Posterior cingulate gyrus (tissue), 11 donors: ENCODE measurements at places on chromosomes 3 and 15.

GRCh38 chr3:123733341-123733740 is 148.5 kb upstream of the HACD2 start:
- DNase-seq: no peak

DNA sequence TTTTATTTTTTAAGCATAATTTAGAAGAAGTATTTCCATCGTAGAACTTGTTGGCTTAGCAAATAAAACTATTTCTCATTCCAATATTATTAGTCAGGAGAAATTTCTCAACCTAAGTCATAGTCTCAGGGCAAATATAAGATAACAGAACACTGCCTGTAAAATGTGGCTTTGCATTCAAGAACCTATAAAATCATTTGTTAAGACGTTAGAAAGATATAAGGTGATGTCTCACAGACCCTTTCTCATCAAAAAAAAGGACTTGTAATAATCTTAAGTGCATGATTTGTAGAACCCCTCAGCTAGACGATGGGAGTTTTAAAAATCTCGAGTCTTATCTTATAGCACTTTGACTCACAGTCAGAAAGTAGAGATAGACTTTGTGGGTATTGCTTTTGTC is 314.7 kb upstream of the CFAP20DC start:
- no peak for DNase-seq

- peak; percentile 60 for DNase-seq
Observed at GRCh38 chr3:17077606-17078005, 192.9 kb downstream of the PLCL2 start.

GRCh38 chr3:45092132-45093031 is 53.8 kb downstream of the CDCP1 start:
- DNase-seq: no peak

GRCh38 chr3:186073641-186074040 is 35.2 kb downstream of the ETV5 start:
- no peak for DNase-seq

- DNase-seq: no peak
Observed at GRCh38 chr15:56996093-56996492, 77.6 kb downstream of the TCF12 start.

- DNase-seq: peak; percentile 61
Observed at GRCh38 chr3:27712136-27713077, 9.7 kb downstream of the EOMES start.

DNA sequence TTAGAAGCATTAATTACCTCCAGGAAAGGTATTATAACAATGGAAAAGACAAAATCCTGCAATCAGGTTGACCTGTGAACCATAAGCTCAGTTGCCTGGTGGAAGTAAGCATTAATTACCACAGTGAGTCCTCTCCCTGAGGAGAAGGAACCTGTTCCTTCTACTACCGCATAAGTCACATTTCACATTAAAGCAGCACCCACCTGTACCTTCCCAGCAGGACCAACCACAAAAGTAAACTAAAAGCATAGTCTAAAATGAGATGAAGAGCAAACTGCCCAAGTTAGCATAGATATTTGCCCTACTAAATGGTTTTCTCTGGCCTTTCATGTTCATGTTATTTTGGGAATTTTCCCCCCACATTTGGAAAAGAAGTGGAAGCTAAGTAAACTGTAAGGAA is 78.2 kb downstream of the EFL1 start:
- no peak for DNase-seq

- DNase-seq: peak; percentile 56
Observed at GRCh38 chr3:143121241-143122088, 1.9 kb downstream of the CHST2 start.

GRCh38 chr15:31384568-31384967 is 57.9 kb downstream of the KLF13 start:
- no peak for DNase-seq

DNA sequence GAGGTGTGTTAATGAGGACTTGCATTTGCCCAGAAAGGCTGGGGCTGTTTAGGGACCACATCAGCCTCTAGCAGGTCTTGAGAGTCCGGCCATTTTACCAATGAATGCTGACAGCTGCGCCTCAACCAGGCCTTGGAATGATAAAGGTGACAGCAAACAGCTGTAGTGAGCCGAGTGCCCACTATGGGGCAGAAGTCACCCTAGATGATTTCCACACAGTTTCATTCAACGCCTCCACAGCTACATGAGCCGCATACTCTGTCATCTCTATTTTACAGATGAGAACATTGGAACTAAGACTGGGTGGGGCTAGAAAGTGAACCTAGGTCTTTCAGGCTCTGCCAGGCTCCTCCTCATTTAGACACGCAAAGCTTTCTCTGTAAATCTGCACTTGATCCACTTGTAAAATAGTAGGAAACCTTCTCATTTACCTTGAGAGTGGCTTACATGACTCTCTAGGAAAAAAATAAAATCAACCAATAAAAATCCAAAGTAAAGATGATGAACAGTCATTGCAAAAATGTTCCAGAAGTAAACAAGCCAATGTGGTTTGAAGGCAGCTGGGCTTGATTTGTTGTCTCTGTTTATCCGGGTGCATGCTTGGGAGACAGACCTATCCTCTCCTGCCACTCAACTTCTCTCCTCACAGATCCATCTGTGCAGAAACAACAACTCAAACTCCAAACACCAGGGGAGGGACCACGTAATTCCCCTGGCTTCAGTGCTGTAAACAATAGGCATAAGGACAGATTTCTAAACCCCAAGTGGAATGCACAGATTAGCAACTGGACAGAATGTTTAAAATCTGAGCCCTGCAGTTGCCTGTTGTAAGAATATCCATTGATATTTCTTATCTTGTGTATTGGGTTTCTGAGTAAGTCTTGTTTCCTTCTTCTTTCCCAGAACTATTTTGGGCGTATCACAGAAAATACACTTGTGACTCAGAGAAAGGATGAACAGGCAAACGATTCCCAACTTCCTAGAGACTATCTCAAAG is 31.5 kb upstream of the LDHAL6B start:
- DNase-seq: peak; percentile 40

DNA sequence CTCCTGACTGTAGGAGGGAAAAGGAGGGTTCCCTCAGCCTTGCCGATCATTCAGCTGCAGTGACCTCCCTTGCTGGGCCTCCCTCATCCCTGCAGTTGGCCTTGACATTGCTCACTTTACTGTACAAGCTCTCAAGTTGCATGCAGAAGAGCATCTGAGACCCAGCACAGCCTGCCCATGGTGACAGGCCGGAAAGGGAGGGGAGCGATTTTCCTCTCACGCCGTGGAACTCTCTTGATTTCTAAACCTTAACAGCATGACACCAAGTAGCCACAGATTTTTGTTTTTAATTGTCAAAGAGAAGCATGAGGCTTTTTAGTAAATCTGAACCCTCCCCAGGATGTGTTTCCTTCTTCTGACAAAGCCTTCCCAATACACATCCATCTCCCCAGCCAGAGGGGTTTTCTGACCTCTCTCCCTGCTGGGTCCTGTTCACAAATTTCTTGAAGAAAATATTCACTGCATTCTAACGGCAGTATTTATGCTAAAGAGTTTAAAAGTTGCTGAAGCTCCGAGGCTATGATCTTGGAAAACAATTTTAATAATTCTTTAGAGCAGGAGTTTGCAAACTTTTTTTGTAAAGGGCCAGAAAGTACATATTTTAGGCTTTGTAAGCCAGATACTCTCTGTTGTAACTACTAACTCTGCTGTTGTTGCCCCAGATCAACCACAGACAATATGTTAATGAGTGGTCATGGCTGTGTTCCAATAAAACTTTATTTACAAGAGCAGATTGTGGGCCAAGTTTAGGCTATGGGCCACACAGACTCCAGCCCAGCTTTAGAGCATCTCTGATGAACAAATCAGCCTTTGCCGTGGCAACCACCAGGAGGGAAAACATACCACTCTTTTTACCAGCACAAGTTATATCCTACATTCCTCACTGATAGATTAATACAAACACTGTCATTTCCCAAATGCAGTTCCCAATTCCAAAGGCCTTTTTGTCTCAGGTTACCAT is 34.8 kb downstream of the LMCD1 start:
- no peak for DNase-seq

GRCh38 chr15:82064824-82065223 is 19.0 kb upstream of the MEX3B start:
- DNase-seq: no peak

DNA sequence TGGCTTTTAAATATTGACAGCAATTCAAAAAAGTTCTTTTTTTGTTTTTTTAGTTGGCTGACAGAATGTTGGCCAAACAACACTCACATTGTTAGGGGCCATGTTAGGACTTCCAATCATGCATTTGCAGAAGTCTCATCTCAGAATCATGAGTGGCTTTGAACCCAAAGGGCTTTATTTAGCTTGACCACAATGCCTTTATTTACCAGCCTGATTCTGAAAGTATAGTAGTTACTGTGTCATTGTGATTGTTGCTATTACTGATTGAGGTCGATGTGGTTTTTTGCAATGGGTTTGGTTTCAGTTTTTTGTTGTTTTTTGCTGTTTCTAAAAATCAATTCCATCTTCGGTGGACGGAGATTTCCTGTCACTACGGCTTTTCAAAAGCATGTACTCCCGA is 7.2 kb downstream of the GLDN start:
- no peak for DNase-seq

DNA sequence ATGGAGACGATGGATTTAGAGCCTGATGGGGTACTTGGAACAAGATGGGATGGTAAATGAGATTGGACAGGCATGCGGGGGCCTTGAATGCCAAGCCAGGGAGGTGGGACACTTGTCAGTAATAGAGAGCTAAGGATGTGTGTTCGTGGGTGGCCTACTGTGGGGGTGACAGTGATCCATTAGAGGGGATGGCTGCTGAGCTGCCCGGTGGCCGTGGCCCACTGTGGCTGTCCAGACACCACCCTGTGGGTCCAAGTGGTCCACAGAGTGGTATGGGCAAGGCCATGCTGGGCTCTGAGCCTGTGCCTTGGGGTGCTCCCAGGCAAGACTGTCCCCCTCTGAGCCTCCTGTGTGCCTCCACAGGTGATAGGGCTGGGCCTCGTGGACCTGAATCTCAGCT is 17.5 kb downstream of the CAND2 start:
- DNase-seq: no peak

DNA sequence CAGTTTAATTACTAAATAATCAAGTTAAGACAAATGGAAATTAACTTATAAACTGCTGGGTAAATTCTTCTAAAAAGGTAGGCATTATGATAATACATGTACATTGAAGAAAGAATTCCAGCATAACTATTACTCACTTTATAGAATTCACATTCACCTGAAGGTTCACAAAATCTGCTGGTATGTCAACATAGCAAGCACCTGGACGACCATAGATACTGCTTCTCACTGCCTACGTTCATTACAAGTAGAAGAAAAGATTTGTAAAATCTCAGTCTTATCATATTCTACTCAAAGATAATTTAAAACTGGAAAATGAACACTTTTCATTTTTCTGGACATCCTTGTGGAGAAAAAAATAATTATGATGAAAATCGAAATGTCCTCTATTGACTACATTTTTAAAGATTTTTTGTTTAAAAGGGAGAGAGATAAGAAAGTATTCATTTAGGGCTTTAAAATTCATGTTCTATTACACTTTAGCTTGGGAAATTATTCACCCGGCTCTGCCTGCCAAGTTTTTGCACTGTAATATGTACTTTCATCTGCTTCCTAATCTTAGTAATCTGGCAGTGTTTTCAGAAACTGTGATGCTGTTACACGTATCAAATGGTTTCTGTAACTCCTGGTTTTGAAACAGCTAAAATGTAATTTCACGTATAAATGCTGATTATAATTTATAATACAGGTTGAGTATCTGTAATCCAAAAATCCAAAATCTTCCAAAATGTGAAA is 16.1 kb downstream of the HACL1 start:
- DNase-seq: no peak

- no peak for DNase-seq
Observed at GRCh38 chr3:23038471-23038870, 164.7 kb upstream of the UBE2E2 start.

DNA sequence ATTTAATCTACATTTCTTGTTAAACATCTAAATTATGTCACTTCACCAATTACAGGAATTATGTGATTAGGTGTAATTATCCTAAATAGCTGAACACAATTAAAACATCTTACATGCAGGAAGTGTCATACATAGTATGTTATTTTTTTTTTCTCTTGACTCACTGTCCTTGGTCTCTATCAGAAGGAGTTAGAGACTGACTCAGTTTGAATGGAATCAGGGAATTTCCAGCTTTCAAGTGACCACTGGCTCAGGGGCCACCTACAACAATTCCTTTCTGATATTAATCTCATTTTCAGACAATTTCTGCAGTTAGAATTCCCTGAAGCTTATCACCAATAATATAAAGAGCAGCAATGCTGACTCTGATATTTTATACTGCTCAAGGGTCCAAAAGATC is 400.7 kb downstream of the ROBO1 start:
- no peak for DNase-seq

DNA sequence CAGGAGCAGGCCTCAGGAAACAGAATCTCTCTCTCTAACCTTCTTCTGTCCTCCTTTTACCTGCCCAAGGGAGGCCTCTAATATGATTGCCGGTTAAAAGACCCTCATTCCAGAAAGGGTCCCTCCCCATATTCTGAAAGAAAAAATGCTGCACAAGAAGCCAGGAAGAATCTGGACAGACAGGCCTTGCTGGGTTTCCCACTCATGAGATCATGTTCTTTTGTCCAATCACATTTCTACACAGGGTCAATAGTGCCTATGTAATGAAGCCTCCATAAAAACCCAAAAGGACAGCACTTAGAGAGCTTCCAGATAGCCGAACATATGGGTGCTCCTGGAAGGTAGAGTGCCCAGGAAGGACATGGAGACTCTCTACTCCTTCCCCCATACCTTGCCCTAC is 146.0 kb downstream of the MYO9A start:
- no peak for DNase-seq

DNA sequence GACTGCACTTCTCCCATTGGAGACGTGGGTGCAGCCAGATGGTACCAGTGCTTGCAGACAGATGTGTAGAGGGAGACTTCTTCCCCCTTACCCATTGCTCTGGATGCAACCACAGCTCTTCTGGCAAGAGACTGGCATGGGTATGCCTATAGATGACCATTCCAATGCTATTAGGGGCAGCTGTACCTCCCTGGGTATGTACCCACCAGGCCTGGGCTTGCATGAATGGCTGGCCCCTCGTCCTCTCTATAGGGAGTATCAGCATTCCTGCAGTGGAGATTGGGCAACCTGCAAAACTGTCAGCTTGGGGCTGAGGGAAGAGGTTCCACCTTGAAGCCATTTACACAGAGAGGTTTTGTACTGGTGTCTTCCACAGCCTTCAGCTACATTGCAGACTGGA is 57.6 kb upstream of the FXR1 start:
- DNase-seq: no peak
